ENCODE measurements at places on chromosomes 2 and 18.

GRCh38 chr2:50641633-50642032, 390.3 kb downstream of the NRXN1 start:
- DNase-seq: no peak

- no peak for DNase-seq
Measured at GRCh38 chr2:231110551-231110950, 14.3 kb downstream of the HTR2B start.

GRCh38 chr2:54212456-54212855, 43.6 kb downstream of the TSPYL6 start:
- no peak for DNase-seq

DNA sequence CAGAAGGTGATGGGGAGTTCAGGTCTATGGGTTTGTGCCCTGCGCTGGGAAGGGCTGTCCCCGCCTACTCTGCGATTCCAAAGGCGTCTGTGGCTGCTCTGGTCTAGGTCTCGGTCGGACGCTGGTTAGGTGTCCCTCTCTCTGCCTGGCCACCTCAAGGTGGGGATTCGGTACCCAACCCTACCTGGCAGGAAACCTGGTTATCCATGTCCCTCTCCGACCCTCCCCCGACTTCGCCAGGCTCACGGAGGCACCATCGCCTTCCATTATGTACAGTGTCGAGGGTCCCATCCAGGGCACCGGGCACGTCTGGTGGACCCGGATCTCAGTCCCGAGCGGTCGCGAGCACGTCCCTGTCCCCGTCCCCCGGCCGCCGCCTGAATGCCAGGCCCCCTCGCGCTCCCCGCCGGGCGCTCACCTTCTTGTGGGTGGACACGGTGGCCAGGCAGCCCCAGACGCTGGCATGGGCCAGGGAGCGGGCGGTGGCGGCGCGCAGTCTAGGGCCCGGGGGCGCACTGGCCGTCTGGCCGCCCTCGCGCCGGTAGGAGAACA, 628 bp downstream of the CREG2 start:
- no peak for DNase-seq

DNA sequence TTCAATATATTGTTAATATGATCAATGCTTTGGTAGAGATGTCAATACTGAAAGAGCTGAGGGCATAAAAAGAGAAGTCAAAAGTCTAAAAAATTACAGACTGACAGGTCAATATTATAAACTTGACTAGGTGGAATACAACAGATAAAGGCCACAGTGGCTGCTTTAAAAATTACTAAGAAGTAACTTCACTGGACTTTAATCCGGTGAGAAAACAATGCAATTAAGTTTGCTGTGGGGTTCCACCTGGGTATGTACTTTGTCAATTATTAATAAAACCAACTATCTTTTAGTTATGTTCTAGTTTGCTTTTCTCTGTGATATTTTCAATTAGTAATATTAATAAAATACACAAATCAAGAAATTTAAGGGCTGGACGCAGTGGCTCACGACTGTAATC, 44.7 kb downstream of the RAPH1 start:
- no peak for DNase-seq

DNA sequence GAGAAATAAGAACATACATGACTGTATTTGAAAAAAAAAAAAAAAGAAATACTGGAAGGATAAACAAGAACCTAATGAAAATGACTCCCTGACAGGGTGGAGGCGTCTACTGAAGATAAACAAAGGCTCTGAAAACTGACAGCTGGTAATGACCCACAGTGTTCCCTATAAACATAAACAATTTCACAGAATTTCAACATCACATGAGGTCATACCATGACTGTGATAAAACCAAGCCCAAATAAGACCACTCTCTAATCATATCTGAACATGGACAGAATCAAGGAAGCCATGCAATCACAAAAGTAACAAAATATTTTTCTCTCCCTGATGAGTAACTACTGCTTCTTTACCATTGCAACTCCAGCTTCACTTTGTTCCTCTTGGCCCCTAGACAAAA, 159.3 kb downstream of the FAM124B start:
- DNase-seq: no peak

DNA sequence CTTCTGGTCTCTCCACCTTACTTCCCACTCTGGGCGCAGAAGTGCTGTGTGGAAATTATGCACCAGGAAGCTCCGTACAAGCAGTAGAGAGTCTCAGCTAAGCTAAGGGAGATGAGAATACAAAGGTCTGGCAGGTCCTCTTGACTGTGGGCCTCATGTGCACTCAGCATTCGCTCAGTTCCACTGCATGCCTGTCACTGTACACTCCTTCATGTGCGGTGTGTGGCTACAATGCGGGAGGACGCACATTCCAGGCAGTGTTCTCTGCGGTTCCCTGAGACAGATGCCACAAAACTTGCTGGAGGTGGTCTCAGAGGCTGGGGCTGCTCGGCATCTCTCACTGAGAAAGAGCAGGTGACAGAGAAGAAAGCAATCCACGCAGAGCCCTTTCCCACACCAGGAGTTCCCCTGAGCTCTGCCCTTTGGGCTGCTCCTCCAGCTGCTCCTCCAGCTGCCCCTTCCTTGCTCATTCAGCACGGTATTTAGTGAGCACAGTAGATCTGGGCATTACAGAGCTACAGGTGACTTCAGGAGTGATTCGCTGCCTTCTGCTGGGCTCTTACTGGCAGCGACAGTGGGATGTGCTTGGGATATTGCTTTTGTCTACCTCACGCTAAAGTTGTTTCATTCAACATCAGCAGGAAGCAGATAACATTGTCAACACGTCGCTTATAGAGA, 176.6 kb downstream of the SH3RF3 start:
- no peak for DNase-seq

DNA sequence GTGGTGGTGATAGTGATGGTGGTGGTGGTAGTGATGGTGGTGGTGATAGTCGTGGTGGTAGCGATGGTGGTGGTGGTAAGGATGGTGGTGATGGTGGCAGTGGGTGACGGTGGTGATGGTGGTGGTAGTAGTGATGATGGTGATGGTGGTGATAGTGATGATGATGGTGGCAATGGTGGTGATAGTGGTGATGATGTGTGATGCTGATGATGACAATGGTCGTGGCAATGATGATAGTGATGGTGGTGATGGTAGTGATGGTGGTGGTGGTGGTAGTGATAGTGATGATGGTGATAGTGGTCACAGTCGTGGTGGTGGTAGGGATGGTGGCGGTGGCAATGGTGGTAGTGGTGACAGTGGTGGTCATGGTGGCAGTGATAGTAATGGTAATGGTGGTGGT, 243.9 kb upstream of the RAB6C start:
- no peak for DNase-seq

DNA sequence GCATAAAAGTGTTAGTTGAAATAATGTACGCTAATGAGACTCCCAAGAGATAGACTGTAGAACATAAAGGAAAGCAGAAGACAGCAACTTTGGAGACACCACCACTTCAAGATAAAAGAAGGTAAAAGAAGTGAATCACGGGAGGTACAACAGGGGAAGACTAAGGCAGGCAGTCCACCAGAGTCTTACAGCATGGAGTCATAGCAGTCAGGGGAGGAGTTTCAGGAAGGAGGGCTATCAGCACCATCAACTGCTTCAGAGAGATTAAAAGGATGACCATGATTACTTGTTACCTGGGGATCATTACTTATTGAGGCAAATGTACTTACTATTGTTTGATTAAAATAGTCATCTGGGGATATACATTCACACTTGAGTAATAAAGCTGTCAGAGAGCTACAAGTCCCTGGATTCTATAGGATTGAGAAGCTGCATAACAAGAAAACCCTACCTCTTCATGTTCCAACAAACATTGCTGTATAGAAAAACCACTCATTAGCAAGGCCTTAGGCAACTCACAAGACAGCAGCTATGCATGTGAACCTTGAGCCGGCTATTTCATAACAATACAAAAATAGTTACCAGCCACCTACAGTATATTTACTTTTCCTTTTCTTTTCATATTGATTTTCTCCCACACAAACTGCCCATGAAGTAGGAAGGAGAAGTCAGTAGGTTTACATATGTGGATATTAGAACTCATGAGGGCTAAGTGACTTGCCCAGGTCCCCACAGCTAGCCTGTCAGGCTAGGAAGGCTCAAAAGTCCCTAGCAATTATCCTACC, 101.7 kb downstream of the PDE11A start:
- DNase-seq: no peak

DNA sequence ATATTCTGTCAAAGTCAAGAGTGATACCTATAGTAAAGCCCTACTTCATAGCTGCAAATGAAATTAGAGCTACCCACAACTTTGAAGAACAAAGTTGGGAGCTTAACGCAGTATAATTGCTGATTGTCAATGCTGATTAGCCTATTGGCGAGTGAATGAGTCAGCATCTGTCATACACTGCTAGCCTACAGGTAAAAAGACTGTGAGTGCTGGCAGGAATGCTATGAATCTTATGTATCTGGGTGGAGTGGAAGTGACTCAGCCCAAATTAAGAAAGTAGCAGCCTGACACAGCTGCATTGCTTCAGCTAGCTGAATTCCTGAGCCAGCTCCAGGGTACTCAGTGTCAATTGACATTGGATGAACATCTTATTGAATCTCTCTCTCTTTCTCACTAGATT, 179.4 kb upstream of the DCC start:
- no peak for DNase-seq

DNA sequence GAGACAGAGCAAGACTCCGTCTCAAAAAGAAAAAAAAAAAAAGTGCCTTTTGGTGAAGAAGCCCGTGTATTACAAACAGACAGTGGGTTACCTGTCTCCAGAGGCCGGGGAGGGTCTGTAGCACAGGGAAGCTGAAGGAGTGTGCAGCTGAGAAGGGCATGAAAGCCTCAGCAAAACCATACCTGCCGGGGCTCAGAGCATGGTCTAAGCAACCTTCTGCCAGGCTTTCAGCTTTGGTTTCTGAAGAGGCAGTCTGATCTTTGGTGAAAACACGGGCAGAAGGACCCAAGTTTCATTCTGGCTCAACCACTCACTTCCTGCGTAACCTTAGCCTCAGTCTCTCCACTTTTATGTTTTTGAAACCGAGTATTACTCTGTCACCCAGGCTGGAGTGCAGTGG, 21.5 kb downstream of the SH2D6 start:
- DNase-seq: no peak

GRCh38 chr2:77649856-77650255, 127.7 kb upstream of the LRRTM4 start:
- DNase-seq: no peak

GRCh38 chr2:141455211-141455826, 675.5 kb downstream of the LRP1B start:
- DNase-seq: peak; percentile 19

DNA sequence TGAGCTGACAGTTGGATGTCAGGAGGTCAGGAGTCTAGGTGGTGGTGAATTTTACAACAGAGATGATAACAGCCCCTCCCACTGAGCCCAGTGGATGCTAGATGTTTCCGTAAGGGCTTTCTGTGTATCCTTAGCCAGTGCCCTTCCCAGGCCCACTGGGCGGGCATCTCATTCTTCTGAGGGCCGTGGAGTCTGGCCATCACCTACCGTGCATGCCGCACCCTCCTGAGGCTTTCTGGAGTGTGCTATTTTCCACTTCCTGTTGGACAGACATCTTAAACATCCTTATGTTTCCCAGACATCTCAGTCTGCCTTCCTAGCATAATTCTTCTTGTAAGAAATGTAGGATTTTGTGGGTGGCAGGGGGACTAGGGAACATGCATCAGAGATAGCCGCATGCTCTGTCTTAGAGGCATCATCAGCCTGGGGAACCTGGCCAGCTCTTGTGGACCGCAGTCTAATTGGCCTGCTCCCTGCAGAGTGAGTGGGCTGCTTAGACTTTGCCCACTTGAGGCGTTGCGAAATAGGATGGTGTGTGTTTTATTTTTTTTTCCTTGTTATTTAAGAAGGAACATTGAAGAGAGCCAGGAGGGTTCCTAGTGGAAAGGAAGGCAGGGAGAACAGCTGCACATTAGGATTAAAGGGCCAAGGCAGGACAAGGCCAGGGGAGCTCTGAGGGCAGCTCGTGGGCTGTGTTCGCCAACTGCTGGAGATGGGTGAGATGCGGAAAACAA, 135.8 kb downstream of the SH3RF3 start:
- no peak for DNase-seq

DNA sequence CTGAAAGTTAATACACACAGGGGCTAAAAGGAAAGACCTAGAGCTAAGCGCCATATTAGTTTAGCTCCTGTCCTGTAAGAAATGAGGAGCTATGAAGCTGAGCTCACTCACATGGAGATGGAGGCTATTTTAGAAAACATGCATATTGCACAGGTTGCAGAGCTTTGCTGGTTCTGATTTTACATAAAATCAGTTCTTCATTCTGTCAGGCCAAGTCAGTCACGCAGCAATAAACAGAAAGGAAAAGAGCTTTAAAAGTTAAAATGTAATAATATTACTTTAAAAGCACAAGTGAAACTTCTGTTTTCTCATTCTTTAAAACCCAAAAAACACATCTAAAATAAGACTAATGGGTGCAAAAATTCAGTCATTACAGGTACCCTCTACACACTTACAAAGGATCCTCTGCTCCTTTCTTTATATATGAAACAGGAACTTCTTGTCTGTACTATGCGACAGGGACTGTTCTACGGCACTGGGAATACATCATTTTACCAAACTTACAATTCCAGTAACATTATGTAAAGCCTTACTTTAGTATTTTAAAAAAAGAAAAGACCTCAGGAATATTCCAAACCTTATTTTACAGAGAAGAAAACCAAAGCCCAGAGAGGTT, 113.8 kb downstream of the THADA start:
- DNase-seq: no peak

DNA sequence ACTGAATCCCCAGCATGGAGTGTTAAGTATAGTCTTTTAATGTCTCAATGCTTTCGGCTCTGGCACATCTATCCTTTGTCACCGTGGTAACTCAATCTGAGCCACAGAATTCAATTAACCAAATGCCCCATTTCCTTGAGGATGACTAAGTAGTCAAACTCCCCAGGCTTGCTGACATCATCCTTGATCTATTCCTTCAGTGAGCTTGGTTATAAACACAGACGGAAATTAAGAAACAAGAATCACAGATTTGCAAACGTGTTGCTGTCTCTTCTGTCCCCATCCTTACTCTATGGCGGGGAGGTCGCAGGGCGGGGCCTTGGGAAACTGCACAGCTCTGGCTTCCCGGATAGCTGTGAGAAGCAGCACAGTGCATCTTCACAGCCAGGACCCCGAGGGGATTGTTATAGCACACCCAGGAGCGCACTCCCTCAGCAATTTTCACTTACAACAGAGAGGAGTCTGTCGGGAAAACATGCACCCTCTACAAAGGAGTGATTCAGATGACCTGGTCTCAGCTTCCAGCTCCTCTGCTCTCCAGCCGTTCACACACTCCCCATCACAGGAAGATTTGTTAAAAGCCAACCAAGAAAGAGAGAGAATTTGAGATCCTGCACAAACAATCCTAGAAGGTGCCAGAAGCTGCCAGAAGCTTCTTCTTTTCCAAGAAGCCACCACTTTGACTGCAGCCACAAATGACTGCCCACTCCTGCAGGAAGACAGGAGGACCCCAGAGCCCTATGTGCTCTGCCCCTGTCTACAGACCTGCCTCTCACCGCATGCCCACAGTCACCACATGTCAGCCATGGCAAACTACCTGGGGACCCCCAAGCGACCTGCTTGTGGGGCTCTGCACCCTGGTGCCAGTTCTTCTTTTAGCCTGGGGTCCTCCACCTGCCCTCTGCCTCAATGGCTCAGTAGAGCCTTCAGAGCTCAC, 44.9 kb upstream of the YWHAQ start:
- DNase-seq: peak; percentile 35

GRCh38 chr2:241334813-241335212, 19.1 kb downstream of the SEPTIN2 start:
- DNase-seq: no peak
